ENCODE measurements at places on chromosomes 5 and 9. TPM values are rescaled to one million over a fixed set of nuclear protein-coding genes. Genes with fewer than 3 reads are reported as not detected.

GRCh38 chr5:93607367-93608258 is 24.6 kb downstream of the NR2F1 start:
- no peak for DNase-seq

GRCh38 chr9:35499029-35499700 is 9.3 kb downstream of the RUSC2 start:
- no peak for DNase-seq

- DNase-seq = no peak
Measured at GRCh38 chr5:66337626-66338226, 193.6 kb downstream of the SREK1 start.

The IL33 gene
- total RNA-seq = under 0.01 TPM

DNA sequence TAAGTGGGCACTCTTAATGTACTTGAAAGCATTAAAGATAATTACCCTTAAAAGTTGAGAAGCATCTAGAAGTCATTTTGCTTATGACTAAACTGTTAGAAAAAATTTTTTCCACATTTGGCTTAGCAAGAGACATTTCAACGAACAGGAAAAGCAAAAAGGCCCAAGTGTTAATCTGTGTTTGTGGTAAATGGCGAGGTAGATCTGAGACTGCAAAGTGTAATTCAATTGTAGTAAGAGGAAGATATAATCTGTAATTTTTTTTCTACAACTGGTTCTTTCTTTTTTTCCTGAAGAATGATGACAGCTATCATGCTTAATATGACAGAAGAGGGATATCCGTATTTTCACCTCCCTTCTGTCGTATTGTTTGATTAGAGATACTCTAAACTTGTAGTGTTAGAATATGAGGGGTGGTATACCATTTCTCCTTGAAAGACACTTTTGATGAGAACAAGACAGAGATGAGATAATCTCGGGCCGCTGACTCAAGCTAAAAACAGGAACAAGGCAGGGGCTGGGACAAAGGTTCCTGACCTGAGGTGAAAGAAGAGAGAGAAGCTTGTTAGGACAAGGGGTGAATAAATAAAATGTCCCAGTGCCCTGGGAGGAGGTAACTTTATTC is 459.3 kb upstream of the ZNF608 start:
- DNase-seq = no peak

- DNase-seq = peak; percentile 64
Measured at GRCh38 chr5:56669534-56670483, 145.5 kb upstream of the MAP3K1 start.

DNA sequence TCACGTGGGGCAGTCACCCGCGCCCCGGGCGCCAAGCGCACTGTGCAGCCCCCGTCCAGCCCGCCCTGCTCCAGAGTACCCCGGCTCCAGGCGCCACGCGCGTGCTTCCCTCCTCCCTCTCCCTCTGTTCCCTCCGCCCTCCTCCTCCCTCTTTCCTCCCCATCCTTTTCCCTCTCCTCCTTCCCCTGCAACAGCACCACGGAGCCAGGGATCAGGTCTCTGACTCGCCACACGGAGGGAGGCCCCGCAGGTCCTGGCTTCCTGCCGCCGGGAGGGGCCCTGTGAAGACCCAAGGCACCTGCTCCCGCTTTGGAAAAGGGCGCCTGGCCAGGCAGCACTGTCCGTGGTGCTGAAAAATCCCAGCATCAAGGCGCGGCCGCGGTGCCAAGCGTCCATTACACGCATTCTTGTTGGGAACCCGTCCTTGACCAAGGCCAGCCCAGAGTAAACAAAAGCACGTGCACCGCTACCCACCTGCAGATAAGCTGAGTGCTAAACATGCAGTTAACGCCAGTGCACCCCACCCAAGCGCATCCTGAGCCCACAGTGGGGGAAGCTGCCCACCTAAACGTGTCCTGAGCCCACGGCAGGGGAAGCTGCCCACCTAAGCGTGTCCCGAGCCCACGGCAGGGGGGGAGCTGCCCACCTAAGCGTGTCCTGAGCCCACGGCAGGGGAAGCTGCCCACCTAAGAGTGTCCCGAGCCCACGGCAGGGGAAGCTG is 21.7 kb downstream of the SLC6A18 start:
- no peak for DNase-seq

DNA sequence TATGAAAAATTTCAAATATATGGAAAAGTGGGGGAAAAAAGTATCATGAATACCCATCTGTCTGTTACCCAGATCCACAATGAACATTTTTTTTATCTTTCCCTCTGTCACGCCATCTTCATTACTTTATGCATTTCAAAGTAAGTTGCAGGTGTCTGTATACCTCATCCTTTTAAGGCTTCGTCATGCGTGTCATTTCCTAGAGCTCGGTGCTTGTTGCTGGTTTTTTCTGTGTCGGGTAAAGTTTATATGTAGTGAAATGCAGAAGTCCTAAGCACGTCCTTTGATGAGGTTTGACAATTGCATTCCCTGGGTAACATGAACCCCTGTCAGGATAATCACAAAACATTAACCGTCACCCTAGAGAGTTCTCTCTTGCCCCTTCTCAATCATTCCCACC is 52.1 kb downstream of the DAPK1 start:
- DNase-seq = no peak

DNA sequence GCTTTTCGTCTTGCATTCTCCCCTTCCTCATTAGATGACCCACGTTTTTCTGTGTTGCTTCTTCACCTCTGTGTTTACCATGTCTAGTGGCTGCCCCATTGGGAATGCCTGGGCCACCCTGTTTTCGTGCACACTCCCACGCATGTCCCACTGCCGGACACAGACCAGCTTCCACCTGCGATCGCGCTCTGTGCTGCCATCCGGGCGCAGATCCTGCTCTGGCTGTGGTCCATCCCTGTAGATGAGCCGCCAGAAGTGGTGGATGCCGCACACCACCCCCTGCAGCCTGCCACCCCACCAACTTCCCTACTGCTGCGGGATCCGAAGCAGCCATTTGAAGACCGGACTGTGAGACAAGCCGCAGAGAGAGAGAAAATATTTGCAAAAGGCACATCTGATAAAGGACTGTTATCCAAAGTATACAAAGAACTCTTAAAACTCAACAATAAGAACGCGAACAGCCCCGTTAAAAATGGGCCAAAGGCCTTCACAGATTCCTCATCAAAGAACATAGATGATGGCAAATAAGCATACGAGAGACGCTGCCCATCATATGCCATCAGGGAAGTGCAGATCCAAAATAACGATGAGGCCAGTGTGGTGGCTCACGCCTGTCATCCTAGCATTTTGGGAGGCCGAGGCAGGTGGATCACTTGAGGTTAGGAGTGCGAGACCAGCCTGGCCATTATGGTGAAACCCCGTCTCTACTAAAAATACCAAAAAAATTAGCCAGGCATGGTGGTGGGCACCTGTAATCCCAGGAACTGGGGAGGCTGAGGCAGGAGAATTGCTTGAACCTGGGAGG is 163.7 kb downstream of the COL23A1 start:
- DNase-seq = no peak

The SPATA9 gene
- total RNA-seq = 1.2 TPM

DNA sequence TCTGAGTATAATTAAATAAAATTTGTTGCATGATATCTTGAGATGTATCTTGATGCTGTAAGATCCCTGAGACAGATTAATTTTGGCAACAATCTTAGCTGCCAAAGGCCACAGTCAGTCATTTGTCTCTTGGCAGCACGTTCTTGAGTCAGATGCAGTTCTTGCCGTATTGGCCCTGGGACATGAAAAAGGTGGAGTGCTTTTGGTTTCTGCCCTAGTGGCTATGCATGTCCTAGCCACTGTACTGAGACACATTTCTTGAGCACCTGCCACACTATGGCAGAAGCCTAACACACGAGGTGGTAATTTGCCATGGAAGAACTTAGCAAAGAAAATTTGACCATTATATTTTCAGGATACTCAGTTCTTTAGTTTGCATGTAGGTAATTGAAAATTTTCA is 45.0 kb upstream of the PHF2 start:
- DNase-seq = no peak

DNA sequence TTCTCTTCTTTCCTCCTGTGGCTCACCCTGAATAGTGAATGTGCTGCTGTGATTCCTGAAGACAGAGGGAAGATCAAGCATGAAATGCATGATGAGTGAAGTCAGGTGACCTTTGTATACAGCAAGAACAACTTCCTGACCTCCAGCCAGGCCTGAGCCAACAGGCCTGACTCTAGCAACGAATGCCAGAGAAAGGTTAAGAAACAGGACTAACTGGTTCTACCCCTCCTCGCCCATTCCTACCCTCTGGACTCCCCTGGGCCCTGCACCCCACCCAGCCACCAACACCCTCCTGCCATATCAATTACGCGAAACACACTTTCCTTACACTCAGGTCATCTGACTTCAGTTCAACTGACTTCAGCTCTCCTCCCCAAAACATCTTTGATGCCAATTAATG is 4.9 kb downstream of the SUSD1 start:
- DNase-seq = no peak

DNA sequence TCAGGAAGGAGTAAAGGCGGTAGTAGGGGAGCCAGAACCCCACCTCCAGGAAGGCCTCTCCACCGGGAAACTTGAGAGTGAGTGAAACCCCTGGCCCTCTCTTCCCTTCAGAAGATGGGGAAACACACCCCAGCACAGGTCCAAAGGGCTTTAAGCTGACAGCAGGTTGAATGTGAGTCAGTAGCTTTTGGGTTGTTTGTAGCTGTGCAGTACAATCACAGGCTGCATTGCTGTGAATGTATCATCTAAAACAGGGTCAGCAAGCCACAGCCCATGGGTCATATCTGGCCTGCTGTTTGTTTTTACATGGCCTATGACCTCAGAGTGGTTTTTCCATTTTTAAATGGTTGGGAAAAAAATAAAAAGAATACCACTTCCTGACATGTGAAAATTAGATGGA is 10.0 kb downstream of the OTULINL start:
- DNase-seq = no peak

GRCh38 chr5:144028636-144029035 is 141.8 kb downstream of the YIPF5 start:
- DNase-seq = peak; percentile 86

The HSPA5 gene
- total RNA-seq = 101 TPM

DNA sequence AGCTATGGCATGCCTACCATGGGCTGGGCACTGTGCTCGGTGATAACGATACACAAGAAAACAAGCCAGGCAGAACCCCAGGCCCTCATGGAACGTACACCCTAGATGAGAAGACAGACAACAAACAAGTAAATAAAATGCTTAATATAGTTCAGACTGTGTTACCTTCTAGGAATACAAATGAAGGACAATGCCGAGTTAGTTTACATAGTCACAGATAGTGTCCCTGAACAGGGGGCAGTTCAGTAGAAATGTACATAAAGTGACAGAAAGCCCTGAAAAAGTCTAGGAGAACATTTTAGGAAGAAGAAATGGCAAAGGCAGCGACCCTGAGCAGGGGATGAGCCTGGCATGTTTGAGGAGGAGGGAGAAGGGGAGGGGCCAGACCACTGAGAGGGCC is 21.7 kb downstream of the SLC22A5 start:
- DNase-seq = no peak

- no peak for DNase-seq
Measured at GRCh38 chr9:2355697-2355983, 265.9 kb upstream of the VLDLR start.

GRCh38 chr5:151903243-151903653 is 21.4 kb downstream of the GLRA1 start:
- no peak for DNase-seq
